ENCODE measurements at places on chromosomes 2 and 18.
A peak's percentile ranks its signal among the peaks of the same experiment; 100 is the strongest.

DNA sequence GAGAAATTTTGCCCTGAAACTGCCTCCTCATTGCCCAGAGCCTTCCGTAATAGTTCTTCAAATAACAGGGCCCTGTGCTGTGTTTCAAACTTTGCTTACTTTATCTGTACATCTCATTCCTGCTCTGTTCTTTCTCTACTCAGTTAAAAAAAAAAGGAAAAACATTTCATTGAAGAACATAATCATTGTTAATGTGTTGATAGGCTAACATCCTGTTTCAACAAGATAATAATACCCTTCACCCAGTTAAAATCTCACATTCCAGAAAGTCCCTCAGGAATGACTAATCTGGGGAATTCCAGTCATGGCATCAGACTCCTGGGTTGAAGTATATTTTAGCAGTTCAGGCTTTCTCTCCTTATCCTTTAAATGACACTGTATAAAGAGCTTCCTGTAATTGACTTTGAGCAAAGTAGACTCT lies 45.6 kb upstream of the ITGAV start:
- DNase-seq = no peak

DNA sequence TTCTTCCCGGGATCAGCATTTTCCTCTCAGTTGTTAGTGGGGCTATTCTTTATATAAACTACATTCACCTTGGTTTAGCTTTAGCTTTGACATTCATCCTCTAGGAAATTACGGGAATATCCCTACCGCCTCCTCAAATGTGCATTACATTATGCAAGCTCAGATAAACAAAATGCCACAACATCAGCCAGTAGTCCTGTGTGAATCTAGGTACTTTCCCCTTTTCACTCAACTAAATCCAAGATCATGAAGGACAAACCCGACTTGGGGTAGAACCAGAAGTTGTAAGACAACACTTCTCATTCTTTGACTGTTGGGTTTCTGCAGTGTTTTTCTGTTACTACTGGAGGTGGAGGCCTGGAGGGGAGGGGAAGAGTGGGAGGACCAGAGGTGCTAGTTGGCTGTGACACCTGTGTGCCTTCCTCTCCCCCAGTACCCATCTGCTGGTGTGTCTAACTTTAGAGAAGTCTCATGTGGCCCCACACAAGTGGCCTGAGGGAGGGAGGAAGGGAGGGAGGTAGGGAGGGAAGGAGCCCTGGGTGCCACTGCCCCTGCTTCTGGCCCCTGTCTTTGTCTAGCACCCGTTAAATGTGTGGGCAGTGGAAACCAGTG lies 84.8 kb upstream of the BCL2L11 start:
- no peak for DNase-seq

GRCh38 chr2:36348721-36349120 lies 6.9 kb upstream of the CRIM1 start:
- no peak for DNase-seq

DNA sequence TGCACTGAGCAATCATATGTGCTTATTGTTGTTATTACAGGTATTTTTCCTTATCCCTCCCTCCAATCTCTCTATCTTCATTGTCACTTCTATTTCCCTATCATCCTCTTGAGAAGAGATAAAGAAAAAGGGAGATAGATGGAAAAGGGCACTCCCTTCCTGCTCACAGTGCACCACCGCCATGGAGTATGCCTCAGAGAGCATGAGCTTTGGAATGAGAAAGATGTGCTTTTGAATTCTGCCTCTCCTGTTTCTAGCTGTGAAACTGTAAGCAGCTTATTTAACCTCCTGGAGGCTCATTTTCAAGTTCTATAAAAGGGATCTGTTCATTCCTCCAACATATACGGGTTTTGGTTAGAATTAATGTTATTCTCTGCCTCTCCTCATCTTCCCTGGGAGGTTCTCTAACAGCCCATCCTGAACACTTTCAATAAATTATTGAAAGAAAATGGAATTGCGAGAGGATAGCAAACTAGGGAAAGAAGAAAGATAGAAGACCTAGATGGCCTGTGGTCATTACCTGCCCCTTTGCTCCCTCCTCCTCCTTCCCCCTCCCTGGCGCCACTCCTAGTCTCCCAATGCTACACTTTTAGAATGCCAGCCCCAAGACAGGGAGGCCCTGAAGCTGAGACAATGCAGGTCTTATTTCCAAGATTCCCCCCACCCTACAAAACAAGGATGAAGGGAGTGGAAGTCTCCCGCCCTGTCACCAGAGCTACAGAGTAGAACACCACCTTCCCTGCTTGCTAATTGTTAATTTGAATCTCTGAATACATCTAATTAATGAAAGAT lies 37.8 kb downstream of the FIGN start:
- DNase-seq = no peak

GRCh38 chr18:55233857-55234256 lies 274.6 kb upstream of the CCDC68 start:
- no peak for DNase-seq

- DNase-seq = no peak
These were observed 1.4 kb downstream of the OLA1 start for GRCh38 chr2:174246944-174247381.

GRCh38 chr18:47953471-47953931 lies 23.0 kb upstream of the SMAD2 start:
- DNase-seq = peak; percentile 32

DNA sequence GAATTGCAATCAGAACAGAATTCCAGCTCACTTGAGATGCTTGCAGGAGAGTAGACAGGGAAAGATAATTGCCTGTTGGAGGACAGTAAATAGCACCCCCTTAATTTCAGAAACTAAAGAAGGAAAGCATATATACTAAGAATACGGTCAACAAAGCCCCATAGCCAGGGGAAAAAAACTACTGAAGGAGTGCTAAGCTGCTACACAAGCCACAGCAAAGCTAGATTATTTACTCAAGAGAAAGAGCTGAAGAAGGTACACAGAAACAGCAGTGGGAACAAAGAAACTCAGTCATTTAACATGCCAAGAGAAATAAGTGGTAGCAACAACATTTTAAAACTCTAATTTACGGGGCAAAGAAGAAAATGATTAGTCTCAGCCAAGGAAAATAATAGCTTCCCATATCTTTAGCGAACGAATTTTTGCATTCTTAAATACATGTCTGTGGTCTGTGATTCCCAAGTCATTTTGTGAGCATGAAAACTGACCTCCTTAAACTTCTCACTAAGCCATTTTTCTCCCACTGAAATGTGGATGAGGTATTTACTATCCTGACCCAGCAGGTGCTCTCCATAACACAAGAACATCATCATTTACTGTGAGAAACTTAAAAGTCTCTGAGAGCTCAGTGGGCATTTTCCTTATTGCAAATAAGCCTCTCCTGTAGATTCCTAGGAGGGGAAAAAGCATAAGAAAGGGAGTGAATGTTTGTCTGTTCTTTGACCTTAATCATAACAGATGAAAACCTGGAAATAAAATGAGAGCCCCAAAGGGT lies 196.0 kb downstream of the PAX3 start:
- DNase-seq = no peak

DNA sequence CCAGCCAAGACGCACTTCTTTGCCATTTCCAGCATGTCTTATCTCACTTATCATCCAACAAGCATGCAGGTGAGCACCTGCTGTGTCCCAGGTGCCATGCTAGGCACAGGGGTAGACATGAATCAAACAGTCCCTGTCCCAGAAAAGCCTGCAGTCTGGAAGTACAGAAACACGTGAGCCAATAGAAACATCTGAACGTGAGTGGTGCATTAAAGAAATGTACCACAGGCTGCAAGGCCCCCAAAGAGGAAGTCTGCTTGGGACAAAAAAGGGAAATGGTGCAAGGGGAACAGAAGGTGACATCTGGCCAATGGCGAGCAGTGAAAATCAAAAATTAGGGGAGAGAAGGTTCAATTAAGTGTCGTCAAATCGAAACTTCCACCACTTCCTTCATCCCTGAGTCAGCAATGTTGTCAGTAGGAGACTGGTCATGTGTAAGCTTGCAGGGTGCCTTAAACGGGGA lies 17.6 kb upstream of the TMEM247 start:
- peak; percentile 29 for DNase-seq

DNA sequence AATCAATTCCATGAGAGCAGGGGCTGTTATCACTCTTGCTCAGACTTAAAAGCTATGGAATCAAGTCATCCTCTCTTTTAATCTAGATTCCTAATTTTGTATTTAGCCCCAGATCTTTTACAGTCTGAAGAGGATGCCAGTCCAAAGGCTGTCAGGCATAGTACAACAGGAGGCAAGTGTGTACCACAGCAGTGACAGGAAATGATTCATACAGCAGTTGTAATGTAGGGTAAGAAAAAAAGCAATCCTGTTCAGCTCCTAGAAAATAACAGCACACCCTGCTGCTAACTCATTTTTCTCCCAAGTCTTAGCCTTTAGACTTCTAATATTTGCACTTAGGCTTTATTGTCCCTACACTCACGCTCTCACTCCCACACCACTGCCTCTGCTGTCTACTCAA lies 127.8 kb upstream of the SYT4 start:
- no peak for DNase-seq

DNA sequence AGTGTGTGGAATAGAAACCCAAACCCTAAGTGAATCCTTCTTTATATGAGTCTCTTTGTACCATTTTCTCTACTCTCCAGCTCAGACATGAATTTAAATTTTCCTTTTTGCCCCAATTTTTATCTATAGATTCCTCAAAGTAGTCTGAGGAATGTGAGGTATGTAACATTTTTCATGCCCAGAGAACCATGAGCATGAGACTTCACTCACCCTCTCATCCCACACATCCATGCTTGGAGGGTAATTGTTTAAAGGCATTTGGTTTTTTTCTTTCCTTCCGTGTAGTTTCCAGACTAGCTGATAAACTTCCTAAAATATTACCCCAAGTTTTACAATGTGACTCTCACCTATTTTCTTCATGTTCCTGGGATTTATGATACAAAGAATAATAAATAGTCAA lies 2056.8 kb upstream of the CELF4 start:
- DNase-seq = no peak

- DNase-seq = no peak
These were observed 196.6 kb upstream of the SALL3 start for GRCh38 chr18:78782951-78783563.

- no peak for DNase-seq
These were observed 63.8 kb downstream of the ZNF236 start for GRCh38 chr18:76886112-76886511.

DNA sequence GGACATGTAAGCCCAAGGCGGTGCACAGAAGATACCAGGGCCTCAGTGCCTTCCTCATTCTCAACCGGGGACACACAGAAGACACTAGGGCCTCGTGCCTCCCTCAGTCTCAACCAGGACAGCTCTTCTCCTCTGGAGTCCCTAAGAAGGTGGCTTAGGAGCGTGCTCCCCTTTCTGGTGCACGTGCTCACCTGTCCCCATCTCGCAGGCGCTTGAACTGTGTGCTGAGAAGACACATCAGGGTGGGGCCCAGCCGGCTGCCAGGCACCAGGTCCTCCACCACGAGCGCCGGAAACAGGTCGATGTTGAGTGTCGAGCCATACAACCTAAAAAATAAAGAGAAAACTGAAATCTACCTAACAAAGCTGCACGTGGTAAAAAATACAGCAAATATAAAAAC lies 99.9 kb downstream of the PXDN start:
- DNase-seq = no peak

DNA sequence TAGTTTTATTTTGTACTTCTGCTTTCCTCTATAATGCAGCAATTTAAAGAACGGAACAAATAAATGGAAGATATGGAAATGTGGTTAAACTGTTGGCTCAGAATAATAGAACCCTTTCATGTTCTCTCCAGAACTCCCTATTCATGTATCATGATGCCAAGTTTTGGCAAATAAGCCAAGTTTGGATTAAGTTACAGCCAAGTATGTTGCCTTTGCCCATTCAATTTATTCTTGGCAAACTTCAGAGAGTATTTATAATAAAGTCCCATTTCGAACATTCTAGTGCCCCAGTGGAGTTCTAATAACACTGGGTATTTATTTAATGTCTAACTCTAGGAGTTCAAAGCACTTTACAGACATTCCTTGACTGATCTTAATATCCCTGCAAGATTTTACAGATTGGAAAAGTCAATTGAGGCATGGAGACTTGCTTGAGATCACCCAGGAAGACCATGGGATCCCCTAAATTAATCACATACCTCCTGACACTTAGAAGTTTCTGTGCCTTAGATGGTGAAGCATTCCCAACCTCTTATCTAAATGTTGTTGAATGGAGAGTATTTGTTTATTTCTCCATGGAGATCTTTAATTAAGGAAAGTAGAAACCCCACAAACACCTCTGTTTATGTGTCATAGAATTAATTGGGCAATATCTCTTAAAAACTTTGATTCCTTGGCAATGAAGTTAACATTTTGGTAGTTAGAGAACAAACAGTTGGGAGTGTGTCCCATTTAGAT lies 106.7 kb downstream of the ACKR3 start:
- no peak for DNase-seq

DNA sequence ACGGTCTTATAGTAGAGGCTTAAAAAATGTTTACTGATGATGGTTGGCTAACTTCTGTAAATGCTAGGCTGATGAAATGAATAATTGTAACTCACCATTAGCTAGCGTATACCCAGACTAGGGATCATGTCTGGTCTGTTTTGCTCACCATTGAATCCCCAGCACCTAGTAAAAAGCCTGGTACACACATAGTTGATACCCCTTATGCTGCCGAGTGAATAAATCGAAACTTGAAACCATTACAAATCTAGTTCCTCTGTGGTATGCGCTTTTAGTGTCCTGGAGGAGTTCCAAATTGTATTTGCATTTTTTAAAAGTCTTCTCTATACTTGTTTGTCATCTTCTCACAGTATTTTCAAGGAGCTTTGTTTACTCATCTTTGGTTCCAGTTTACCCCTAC lies 1.3 kb downstream of the TAF1B start:
- DNase-seq = no peak

DNA sequence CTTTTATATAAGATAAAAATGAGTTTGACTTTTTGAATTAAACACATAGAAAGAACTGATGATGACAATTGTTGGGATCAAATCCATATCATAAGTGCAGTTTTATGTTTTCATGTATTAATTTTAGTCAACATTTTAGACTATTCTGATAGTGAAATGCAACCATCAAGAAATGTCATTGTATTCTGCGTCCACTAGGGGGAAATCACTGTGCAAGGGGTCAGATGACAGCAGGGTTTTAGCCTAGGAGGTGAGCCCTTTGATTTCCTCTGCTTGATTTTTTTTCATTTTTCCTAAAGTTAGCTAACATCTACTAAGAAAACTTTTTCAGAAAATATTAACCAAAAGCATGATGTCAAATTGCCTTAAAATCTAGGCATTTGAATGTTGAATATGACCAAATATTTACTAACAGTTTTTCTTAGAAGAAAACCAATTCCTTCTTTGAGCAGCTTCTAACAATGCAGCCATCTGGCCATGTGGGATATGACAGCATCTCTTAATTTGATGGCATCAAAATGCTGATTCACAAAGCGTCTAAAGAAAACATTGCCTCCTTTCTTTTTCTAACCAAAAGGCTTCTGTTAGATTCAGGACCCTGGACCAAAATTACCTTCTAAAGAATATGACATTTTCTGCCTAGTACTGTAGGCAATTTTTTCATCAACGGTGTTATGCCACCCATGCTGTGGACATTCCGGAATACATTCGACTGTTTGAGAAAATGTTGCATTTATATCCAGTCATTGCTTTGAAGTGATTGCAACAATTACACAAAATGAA lies 141.5 kb downstream of the SPHKAP start:
- no peak for DNase-seq
